Activated naive CD4-positive, alpha-beta T cell (primary cell): ENCODE measurements at places on chromosomes 1 and 21.

DNA sequence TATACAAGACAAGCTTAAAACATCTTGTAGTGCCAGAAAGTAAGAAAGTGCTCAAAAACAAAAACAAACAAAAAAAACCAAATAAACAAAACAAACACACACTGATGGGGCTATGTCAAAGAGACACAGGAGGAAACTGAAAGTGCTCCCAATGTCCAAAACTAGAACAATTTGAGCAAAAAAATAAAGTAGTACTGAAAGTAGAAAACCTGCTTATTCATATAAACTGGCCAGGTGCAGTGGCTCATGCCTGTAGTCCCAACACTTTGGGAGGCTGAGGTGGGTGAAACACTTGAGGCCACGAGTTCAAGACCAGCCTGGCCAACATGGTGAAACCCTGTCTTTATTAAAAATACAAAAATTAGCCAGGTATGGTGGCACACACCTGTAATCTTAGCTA lies 129.9 kb downstream of the GLUL start:
- no peak for DNase-seq

DNA sequence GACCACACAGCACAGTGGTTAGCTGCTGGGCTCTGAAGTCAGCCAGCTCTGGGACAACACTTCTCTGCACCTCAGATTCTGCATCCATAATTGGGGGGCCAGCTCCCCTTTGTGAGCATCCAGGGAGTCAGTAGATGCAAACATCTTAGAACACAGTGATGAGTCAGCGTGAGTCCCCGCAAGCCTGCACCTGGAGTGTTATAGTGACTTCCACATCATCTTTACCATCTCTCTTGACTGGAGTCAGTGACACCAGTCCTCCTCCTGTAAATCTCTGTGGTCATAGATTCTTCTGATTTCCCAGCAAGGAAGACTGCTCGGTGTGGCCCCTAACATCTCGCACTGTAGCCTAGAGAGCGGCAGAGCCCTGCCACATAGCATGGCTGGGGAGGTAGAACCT lies 13.9 kb upstream of the EDN2 start:
- no peak for DNase-seq

DNA sequence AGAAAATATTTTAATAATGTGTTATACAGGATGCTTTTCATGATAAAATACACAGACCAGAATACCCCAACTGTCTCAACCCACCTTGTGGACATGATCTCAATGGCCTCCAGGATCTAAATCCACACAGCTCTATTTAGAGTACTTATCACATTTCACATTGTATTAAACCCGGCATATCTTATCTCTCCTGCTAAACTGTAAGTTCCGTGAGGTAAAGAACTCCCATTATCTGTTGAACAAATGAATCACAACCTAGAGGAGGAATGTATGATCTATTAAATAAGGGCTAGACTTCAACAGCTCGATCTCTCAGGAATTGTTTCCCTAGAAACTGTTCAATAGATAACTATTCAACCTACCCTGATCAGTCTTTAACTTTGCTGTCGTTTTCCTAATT lies 6.9 kb downstream of the ETV3 start:
- DNase-seq, result no peak

GRCh38 chr21:41570791-41571355 lies 62.9 kb upstream of the TMPRSS2 start:
- no peak for DNase-seq

- no peak for DNase-seq
These were observed 5.4 kb downstream of the SOAT1 start for GRCh38 chr1:179298952-179299351.
